ENCODE measurements at places on chromosomes 7 and 10. TPM values are rescaled to one million over a fixed set of nuclear protein-coding genes. Genes with fewer than 3 reads are reported as not detected.

DNA sequence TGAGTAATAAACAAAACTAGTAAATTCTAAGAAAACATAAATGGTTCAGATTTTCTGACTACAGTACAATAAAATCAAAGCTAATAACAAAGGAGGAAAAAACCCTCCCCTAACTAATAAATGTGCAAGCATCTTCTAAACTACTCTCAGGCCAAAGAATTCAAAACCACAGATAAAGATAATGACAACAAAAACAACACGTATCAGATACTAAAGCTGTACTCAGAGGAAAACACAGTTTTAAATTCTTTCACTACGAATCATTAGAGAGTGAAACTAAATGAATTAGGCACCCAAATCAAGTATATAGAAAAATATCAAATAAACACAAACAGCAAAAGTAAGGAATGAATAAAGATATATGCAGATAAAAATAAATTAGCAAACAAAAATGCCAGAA lies 200.9 kb downstream of the TEX36 start:
- no peak for DNase-seq

DNA sequence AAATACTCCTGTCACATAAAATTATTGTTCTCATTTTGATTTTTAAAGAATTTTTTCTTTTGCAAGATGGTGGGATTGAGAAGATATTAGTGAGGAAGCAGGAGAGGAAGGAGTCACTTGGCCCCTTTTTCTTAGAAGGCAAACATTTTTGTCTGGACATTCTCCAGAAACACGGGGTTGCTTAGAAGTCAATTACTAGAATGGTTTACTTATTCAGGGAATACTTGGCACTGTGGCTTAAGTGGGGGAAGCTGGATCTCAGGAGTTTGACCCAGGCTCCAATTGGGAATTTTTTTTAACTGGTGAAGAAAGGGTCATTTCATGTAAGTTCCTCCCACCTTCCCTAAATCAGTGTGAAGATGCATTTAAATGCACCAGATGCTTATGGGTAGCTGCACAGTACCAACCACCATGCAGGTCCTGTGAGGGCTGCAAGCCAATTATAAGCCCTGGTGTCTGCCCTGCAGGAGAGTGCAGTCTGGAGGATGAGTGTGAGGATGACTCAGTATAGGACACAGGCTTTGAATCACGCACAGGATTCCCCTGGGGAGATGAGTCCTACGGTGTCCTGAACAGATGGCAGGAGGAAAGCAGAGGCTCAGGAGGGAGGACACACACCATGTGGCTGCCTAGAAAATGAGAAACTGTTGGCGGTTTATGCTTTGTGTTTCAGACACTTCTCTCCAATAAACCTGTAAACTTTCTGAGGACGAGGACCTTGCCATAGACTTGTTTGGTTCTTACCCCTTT lies 299.1 kb downstream of the PLXNA4 start:
- no peak for DNase-seq

- DNase-seq = no peak
These were observed 139.2 kb downstream of the CHCHD3 start for GRCh38 chr7:132942701-132943100.

Gene DPYSL4
- total RNA-seq = 1.8 TPM

DNA sequence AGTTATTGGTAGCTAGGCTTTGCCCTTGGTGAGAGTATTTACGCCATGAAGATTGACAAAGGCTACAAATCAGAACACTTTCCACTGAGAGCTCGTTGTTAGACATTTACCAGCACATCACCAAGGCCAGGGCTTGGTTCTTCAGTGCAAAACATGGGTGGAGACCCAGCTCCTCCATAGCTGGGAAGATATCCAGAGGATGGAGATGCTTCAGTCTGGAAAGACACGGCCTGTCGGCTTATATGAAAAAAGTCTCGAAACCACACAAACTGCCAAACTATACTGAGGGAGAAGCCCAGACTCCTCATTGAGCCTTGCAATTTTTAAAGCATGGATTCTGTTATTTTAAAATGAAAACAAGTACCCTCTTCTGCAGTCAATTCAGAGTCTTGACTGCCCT lies 83.4 kb upstream of the ANLN start:
- DNase-seq = no peak

DNA sequence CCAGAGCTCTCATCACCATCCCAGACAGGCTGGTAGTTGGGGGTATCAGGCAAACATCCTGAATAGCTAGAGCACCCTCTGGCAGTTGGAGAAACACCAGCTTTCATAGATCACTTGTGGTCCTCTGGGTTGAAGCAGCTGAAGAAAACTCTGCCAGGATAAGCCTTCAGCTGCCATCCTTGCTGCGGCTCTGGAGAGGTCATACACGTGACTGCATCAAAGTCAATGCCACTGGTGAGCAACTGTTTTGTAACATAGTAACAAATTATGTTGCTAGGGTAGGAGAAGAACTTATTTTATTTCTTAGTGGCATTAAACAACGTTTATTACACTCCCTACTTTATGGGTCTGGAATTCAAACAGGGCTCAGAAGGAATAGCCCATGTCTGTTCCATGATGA lies 19.2 kb upstream of the PANK1 start:
- no peak for DNase-seq

DNA sequence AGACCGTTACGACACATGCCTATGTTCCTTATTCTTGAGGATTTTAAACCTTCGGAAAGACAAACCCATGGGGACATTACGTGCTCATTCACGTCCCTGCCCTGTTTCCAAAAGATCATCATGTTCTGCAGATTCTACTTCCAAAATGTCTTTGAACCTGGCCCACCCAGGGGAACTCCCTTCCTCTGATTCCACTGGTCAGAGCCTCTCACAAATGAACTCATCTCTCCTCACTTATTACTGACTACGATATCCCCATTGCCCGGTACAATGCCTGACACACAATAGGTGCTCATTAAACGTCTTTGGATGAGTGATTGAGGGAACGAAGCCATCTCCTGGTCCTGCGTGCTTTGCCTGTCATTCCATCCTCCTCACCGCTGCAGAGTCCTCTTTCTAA lies 168.3 kb upstream of the RNF32 start:
- no peak for DNase-seq

GRCh38 chr7:83248000-83248399 lies 85.3 kb upstream of the PCLO start:
- no peak for DNase-seq

- DNase-seq = no peak
These were observed 49.6 kb upstream of the PSMG3 start for GRCh38 chr7:1619152-1620079.

GRCh38 chr7:87495366-87495765 lies 19.9 kb upstream of the ABCB4 start:
- DNase-seq = no peak
